ENCODE measurements at places on chromosomes 13 and 19.
A peak's percentile ranks its signal among the peaks of the same experiment; 100 is the strongest.

GRCh38 chr13:38519229-38519911 lies 167.5 kb upstream of the FREM2 start:
- DNase-seq, result no peak

DNA sequence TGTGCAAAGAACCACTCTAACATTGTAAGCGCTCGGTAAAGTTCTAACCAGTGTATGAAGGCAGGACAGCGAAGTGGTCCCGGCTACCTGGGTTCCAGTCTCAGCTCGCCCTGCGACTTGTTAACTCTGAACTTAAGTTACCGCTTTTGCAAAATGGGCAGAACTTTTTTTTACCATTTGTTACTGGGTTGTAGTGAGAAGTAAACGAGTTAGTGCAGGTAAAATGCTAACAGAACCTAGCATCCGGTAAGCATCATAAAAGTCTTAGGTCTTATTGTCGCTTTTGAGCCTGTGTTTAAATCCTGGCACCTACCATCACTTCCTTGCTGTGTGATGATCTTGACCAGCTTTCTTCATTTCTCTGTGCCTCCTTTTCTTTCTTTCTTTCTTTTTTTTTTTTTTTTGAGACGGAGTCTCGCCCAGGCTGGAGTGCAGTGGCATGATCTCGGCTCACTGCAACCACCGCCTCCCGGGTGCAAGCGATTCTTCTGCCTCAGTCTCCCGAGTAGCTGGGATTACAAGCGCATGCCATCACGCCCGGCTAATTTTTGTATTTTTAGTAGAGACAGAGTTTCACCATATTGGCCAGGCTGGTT lies 734 bp upstream of the TRMT1 start:
- no peak for DNase-seq

- DNase-seq, result no peak
These were observed 30.5 kb downstream of the ZNF146 start for GRCh38 chr19:36245210-36246005.

- no peak for DNase-seq
These were observed 26.2 kb downstream of the ZNF160 start for GRCh38 chr19:53076984-53077383.

DNA sequence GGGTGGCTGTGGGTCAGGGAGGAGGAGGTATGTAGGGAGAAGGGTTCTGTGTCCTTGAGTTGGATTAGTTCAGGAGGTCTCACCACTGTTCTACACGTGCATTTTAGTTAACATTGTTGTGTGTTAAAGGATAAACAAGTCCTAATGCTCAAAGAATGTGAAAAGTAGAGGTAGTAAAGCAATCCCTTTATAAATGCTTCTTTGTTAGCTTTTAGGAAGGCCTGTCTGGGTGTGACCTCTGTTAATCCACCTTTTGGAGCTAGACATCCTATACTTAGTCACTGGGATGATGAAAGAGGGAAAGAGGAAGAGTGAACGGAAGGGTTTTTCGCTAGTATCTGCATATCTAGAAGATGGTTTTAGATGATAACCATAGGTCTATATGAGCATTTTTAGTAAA lies 42.2 kb upstream of the FLT1 start:
- DNase-seq, result no peak

DNA sequence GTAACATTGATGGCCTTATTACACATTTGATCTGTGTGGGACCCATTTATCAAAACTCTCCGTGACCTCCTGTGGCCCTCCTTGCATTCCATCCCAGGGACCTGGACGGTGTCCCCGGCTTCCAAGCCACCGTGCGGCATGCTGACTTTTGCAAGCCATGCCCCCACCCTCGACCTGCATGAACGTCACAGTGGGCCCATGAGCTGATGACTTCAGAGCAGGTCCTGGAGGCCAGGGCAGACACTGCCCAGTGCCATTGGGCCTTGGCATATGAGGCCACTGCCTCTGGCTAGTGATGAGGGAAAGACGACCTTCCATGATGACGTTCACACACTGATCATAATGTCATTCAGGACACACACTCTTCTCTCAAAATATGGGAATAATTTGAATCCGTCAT lies 62.8 kb downstream of the RAB20 start:
- DNase-seq, result no peak

DNA sequence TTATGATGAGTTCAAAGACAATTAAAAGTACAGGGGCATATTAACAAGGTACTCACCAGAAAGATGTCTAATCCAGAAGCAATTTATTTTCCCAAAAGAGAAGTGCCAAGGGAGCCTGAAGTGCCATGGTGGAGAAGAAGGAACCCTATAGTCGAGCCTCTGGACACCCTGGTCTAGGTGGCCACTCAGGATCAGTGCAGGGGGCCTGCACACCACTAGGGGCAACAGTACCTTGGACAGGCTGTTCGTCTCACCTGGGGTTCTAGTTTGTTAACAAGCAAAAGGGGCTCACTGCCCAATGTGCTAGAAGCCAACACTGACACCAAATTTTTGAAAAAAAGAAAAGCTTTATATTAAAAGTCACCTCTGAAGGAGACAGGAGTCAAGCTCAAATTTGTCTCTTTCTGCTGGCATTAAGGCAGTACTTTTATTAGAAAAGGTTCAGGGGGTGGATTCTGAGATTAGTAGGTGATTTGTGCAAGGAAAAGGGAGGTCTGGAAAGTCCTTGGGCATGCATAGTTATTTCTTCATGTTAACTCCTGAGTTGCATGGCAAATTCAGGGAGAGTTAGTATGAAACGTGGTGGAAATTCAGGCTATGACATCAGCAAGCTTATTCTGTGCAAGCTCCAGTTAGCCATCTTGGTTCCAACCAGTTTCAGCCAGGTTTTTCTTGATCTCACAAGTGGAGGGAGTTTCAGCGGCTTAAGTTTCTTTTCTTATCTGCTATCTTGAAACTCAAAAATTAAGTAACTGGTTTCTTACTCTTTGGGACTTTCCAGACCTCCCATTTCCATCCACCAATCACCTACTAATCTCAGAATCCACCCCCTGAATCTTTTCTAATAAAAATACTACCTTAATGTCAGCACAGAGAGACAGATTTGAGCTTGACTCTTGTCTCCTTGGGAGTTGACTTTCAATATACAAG lies 884 bp upstream of the CBY2 start:
- no peak for DNase-seq

- no peak for DNase-seq
These were observed 1436.4 kb downstream of the UQCRFS1 start for GRCh38 chr19:27776524-27776923.

- DNase-seq, result no peak
These were observed 76.5 kb upstream of the RNF113B start for GRCh38 chr13:98253526-98253925.

DNA sequence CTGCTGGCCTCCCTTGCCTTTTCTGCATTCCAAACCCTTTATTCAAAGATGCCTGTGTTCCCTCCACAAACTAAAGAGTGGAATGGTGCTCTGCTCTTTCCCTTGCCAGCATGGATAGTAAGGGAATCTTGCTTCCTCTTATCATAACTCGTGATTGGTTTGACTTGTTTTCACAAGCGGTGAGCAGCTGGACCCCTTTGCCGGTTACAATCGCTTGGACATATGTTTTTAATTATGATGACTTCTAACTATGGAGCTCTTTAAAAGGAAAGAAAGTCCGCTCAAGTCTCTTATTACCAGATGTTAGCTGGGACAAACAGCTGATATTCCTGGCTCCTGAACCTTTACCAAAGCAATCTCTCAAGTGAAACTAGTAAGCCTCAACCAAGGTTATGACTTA lies 1094.7 kb downstream of the UQCRFS1 start:
- DNase-seq, result no peak

DNA sequence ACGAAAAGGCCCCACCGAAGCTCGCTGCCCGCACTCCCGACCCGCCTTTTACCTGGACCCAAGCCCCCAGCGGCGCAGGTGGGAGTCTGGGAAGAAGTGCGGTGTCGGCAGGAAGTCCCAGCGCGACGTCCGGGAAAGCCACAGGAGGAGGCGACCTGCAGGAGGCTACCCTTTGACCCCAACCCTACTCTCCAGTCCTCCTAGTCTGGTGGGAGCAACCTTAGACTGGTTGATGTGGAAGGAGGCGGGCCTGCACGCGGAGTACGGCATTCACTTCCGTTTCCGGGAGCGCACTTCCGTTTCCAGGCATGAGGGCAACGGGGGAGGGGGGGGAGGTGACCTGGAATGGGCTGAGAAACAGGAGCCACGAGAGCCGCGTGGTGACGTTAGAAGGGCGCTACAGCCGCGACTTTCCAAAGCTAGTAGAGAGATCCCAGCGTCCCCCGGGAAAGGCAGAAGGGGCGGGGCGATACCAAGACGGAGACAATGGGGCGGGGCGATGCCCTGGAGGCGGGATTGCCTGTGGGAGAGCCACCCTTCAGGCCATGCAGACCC lies 28.5 kb downstream of the ZNF266 start:
- peak; percentile 61 for DNase-seq

GRCh38 chr13:40639221-40639681 lies 27.2 kb downstream of the FOXO1 start:
- no peak for DNase-seq

DNA sequence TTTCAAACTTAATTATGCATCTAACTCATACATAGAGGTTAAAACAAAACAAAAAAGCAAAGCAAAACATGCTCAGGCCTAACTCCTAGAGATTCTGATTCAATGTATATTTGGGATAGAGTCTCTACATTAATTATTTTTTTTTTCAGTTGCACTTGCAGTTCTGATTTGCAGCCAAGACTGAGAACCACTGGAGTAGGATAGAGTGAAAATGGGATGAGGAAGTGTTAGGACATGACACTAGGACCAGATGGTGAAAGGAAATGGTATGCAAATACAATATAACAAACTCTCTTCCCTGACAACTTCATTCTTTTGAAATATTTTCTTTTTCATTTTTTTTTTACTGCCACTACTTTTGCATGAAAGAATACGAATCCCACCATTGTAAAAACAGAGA lies 1.8 kb downstream of the CCDC122 start:
- DNase-seq, result no peak

GRCh38 chr13:68588623-68589022 lies 1358.5 kb upstream of the PCDH9 start:
- DNase-seq, result no peak

DNA sequence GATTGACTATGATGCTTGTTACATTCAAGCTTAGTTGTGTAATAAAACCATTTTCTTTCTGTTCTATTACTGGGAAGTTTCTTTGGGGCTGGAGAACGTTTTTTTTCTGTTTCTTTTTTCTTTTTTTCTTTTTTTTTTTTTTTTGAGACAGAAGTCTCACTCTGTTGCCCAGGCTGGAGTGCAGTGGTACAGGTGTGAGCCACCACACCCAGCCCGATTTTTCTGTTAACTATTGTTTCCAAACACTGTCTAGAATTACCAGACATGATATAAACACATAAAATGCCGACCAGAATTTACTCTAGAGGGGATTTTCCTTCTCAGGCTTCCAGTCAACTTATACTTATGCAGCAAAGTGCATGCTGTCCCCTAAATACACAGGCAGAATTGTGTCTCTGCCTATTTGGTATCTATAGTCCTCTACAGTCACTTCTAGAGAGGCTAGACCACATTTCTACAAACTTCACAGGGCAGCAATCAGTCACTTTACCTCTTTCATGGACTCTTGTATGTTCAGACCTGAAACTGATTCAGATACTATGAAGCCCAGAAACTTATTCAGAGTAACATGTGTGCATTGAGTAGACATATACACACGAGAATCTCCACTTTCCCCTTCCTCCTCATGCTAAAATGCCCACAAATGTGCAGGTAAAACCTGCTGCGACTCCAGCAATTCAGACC lies 121.2 kb downstream of the ZNF737 start:
- no peak for DNase-seq

- no peak for DNase-seq
These were observed 115.4 kb downstream of the ZDHHC20 start for GRCh38 chr13:21343659-21344058.

DNA sequence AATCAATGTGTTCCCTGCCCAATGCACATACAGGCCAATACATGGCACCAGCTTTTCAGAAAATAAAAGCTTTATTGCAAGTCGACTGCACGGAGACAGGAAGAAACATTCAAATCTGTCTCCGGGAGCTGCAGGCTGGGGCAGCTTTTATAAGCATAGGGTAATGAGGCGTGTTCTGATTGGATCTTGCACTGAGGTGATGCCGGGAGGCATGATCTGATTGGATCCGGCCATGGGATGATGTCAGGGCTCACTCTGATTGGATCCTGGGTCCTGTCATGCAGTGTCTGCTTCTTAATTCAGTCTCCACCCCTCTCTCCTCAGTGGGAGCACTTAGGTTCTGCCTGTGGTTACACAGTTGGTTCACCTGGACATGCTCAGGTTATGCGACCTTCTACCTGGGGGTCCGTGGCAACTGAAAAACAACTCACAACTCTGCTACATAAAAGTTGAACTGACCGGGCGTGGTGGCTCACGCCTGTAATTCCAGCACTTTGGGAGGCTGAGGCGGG lies 11.8 kb upstream of the FBN3 start:
- no peak for DNase-seq

GRCh38 chr13:34815526-34815925 lies 126.5 kb upstream of the NBEA start:
- DNase-seq, result no peak

GRCh38 chr19:3980353-3981251 lies 4.7 kb downstream of the EEF2 start:
- no peak for DNase-seq

GRCh38 chr19:14555918-14556661 lies 15.8 kb downstream of the NDUFB7 start:
- DNase-seq, result peak; percentile 68

- DNase-seq, result no peak
These were observed 1380.5 kb upstream of the ATXN8OS start for GRCh38 chr13:68727165-68727564.

- no peak for DNase-seq
These were observed 151.6 kb downstream of the B3GLCT start for GRCh38 chr13:31351376-31351775.

DNA sequence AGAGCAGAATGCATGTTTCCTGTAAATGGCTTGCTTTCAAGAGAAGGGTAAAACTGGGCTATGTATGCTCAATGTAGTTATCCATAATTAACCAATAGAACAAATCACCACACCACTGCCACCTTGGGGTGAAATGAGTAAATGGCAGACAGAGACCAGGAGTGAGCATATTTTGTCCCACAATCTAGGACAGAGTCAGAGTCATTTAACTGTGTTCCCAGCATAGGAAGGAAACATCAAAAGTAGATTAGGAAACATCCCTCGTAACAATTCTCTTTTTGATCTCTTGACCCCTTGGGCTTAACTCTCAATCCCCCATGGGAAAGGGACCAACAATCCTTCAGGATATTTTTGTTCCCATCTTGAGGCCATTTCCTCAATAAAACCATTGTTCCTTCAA lies 224.8 kb downstream of the NHLRC3 start:
- DNase-seq, result peak; percentile 6

DNA sequence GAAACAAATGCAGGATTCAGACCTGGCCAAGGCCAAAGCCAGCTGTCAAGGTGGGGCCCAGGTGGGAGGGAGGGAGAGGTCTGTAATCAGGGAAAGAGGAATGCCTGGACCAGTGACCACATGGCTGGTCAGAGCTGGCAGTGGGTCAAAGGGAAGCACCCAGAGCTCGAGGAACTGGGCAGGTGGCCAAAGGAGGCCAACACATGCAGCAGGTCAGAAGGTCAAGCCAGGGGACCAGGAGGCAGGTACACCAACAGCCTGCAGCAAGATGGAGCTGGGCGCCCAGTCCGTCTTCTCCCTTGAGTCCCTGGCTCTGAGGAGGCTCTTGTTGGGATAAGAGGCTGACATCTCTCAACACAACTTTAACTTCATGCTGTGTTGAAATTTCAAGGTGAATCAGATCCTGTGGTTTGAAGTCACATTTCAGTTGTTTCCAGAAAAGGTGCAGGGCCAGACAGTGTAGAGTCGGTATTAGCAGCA lies 17.1 kb downstream of the GPATCH1 start:
- DNase-seq, result no peak

- DNase-seq, result no peak
These were observed 212.2 kb downstream of the ENOX1 start for GRCh38 chr13:43574605-43575004.
